ENCODE measurements at places on chromosomes 1 and 21.

- peak; percentile 66 for DNase-seq
Observed at GRCh38 chr1:105137543-105138457, 1388.1 kb downstream of the AMY1C start.

DNA sequence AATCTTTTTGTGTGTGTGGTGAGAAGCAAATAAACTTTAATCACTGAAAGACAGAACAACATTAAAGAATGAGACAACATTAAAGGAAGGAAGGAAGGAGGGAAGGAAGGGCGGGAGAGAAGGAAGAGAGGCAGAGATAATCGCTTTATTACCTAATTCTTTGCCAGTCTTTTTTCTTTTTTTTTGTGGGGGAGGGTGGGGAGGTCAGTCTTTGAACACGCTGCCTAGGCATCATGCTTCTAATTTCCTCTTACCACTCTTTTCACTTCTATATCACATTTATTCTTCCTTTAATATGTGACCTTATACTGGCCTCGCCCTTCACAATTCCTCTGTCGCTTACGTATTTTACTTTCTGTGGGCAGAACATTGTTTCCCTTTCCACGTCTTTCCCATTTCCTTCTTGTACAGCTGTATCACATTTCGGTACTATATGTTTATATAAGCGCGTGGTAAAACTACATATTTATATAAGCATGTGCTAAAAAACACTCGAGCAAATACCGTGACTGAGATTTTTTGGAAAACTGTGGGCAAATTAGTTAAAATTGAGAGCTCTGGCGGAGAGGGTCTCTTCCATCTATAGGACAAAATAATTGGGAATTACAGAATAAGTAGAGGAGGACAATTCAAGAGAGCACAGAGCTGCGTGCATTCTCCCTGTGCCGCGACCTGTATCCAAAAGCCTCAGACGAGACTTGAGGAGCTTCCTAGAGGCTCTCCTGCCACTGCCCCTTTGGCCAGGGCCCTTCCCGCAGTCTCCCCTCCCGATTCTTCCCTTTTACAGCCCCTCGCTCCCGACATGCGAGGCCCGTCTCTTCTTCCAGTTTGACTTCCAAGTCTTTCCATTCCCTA lies 823 bp upstream of the PRKAA2 start:
- peak; percentile 45 for DNase-seq

- no peak for DNase-seq
Observed at GRCh38 chr1:164912290-164912689, 353.3 kb downstream of the PBX1 start.

DNA sequence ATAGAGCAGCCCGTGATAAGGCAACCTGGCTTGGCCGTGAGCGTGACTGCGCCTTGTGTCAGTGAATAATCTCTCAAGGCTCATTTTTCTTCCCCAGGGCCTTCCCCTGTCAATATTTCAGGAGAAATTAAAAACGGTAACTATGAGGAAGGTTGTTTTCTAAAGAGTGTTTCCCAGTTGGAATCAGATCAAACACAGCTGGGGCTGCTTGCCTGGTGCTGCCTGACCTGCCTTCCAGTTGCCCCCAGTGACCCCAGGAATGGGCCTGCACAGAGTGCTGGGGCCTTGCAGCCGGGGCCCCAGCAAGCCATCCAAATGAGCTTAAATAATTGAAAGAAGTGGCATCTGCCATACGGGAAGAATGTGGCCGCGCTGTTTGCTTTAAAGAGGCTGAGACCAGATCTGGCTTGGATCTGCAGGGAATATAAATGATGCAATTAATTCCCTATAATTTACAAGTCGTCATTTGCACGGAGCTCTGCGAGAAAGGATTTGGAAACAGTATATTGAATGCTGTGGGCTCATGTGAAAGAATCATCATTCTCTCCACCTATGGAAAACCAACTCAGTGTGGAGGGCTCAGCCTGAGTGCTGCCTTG lies 203.9 kb downstream of the C1orf94 start:
- DNase-seq = no peak

GRCh38 chr1:231720652-231721325 lies 94.2 kb downstream of the DISC1 start:
- DNase-seq = peak; percentile 89

DNA sequence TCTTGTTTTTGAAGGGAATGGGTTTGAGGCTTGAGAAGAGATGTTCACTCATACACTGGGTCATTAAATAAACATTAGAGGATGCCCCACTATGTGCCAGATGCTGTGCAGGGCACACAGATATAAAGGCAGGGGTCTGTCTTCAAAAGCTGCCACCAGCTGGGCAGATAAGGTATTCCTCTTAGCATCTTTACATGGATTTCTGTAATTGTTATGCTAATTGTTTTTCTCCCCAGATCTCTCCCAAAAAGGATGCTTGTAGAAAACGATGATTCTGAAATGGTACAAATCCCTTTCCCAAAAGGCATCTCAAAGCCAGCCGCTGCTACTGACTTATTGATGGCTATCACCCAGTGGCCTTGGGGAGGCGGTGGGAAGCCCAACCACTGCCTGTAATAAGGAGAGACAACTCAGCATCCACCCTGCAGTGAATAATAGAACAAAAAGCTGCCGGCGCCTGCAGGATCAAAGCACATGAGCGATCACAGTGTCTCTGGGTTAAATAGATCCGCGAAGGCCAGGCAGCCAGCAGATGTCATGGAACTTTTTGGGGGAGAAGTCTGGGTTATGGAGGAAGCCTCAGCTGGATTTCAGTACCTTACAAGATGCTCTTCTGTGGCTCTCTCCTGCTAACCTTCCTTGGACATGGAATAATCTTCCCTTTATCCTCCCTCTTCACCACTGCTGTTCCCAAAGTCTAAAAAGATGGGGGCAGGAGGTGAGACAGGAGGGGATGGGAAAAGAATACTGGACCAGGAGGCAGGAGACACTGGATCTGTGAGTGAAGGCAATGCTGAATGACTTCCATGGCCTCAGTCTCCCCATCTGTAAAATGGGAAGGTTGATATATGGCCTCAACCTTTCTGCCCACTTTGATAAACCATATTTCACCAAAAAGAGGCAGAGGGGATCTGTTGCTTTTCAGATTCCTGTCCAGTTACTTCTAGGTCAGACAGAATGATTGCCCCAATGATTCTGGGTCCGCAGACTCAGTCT lies 54.8 kb upstream of the CD34 start:
- DNase-seq = no peak

- no peak for DNase-seq
Observed at GRCh38 chr1:44266400-44267344, 53.4 kb downstream of the DMAP1 start.

GRCh38 chr1:237139732-237140131 lies 97.7 kb downstream of the RYR2 start:
- no peak for DNase-seq

- no peak for DNase-seq
Observed at GRCh38 chr1:201556841-201557571, 18.1 kb downstream of the NAV1 start.

GRCh38 chr1:198318085-198318484 lies 161.3 kb downstream of the NEK7 start:
- DNase-seq = no peak

DNA sequence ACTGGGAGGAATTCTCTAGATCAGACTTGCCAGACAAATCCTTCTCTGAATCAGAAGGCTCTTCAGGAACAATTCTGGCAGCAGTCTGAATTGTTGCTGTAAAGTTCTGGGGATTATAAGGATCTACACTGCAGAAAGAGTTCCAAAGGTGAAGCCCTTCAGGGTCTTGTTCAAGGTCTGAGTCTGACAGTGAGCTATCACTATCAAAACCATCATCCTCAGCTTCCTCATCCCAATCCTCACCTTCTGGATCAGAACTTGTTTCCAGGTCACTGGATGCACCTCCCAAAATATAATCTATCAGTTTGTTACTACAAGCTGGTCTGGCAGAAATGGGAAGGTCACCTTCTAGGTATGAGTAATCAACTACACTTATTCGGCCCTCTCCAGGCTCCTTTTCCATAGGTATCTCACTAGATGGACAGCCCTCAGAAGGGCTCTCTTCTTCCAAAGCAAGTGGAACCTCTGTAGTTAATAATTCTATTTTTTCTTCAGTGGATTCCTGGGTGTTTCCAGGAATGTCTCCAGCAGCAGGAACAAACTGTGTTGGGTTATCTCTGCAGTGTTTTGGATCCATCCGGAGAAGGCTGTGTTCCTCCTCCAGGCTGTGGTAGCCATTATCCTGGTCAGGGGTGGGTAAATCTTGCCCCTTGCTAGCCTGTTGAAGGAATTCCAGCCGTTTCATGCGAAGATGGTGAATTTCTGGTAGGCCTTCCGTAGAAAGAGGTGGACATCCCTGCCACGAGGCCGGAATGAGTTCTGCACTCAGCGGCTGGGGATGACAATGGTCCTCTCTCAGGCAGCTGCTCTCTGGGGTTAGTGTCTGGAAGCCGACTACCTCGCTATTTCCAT lies 1.6 kb downstream of the PPP1R15B start:
- DNase-seq = no peak

- DNase-seq = no peak
Observed at GRCh38 chr1:244204004-244204403, 152.9 kb downstream of the ZBTB18 start.

DNA sequence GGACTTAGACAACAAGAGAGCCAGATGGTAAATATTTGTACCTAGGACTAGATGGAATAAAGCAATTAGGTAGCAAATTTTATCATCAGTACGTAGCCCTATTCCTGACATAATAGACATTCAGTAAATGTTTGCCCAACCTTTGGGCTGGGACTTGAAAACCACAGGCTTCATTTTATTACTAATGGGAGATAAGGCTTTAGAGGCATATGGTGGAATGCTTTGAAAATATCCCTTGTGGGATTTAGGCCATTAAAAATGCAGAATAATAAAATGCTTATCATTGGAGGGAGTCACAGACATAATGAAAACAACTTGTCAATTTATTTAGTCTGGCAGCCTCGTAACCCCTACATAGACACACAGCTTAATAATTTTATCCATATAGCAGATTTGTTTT lies 296.1 kb upstream of the SPAG17 start:
- no peak for DNase-seq

DNA sequence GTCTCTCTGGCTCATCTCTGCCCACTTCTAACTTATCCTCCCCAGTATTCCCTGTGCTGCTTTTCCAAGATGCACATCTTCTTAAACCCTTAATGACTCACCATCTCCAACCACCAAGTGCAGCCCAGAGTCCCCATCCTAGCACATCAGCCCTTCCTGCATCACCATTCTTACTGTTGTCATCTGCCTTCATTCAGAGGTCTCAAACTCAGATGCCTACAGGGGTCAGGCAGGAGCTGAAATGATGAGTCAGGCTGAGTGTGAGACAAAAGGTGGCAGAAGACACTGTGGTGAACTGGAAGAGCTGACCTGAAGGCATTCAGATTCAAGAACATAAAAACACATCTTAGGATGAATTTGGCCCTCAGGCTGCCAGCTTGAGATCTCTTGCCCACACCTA lies 34.6 kb downstream of the OLFML2B start:
- DNase-seq = no peak

- peak; percentile 42 for DNase-seq
Observed at GRCh38 chr1:45499415-45499769, 481 bp downstream of the CCDC163 start.

- no peak for DNase-seq
Observed at GRCh38 chr1:110717179-110717578, 42.4 kb upstream of the KCNA3 start.

GRCh38 chr1:239719642-239720258 lies 333.4 kb downstream of the CHRM3 start:
- no peak for DNase-seq

- peak; percentile 99 for DNase-seq
Observed at GRCh38 chr21:42056996-42057689, 14.0 kb upstream of the UMODL1 start.

GRCh38 chr1:231107151-231107550 lies 54.7 kb upstream of the TRIM67 start:
- no peak for DNase-seq

DNA sequence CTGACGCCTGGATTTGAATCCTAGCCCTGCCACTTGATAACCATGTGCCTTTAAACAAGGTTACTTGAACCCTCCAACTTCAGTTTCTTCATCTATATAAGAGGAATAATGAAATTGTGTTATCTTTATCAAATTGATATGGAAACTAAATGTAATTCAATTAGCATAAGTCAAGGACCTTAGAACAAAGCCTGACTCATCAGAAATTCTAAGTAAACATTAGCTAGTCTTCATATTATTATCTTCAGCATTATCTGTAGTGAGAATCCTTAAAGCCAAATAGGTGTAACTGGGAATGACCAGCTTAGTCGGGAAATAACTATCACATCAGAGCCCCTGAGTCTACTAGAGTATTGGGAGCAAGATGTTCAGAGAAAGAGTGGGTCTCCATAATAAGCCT lies 6.6 kb downstream of the SELL start:
- DNase-seq = no peak

DNA sequence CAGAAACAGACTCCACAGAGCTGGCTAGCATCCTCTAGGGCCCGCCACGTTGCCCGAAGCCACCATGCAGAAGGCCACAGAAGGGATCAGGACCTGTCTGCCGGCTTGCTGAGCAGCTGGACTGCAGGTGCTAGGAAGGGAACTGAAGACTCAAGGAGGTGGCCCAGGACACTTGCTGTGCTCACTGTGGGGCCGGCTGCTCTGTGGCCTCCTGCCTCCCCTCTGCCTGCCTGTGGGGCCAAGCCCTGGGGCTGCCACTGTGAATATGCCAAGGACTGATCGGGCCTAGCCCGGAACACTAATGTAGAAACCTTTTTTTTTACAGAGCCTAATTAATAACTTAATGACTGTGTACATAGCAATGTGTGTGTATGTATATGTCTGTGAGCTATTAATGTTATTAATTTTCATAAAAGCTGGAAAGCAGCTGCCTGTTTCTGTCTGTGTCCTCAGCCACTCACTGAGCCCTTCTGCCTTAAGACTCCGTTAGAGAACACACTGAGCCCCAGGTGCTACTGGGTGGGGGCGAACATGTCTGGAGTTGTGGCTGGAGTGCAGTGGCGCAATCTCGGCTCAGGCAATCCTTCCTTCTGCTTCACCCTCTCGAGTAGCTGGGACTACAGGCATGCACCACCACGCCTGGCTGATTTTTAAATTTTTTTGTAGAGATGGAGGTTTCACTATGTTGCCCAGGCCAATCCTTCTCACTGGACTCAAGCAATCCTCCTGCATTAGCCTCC lies 14.8 kb downstream of the MFSD2A start:
- DNase-seq = no peak

- no peak for DNase-seq
Observed at GRCh38 chr1:207335695-207336363, 14.4 kb downstream of the CD55 start.
